ENCODE measurements at places on chromosomes 2 and 18. TPM values are rescaled to one million over a fixed set of nuclear protein-coding genes. Genes with fewer than 3 reads are reported as not detected.
A peak's percentile ranks its signal among the peaks of the same experiment; 100 is the strongest.

Gene UGT1A8
- not detected for total RNA-seq

DNA sequence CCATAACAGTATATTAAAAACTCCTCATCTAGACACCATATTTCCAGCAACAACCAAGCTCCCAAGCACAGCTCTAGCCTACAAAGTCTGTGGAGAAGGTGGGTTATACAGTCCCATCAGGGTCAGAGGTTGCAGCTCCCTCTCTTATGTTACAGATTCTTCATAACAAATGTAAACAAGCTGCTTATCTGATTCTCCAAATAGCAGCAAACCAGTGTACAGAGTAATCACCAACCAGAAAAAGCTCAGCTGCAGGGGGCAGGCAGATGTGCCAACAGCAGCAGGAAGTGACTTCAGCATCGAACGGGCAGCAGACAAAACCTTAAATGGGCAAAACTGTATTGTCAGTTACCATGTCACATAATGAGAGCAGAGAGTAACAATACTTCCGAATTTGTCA is 52.9 kb upstream of the NABP1 start:
- DNase-seq: peak; percentile 48

GRCh38 chr2:111005821-111006220 is 114.9 kb upstream of the BCL2L11 start:
- no peak for DNase-seq

DNA sequence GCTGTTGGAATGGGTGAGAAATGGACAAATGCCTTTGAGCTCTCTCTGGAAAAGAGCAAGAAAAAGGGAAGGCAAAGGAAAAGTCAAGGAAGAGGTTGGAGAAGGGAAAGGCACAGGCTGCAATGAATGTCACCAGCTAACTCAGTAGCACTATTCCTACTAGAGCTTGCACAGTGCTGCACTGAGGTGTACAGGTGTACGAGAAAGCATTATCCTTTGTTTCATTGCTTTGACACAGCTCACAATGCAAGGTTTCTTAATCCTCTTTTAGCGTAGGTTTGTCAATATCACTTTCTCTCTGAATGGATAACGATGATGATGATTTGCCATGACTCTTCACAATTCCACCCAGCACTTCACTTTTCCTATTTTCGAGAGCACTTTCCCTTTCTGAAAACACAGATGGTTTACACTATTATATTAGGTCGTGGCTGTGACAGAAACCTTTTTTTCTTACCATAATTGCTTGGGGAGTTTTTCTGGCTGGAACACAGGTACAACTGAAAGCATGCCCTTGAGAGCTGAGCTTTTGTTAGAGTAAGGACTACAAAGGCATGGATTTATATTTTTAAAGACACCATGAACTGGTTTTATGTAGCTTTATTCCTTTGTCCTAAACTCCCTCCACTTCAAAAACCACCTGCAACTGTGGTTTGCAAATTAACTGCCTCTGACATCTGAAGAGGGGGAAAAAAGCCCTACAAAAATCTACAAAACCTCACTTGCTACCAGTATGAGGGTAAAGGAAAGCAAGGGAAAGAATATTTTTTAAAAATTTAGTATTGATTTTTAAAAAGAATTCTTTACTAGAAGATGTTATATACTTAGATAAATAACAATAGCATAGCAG is 265.5 kb downstream of the TGIF1 start:
- DNase-seq: no peak

Gene UGGT1
- 113 TPM for total RNA-seq

- DNase-seq: no peak
Measured at GRCh38 chr18:23743733-23744333, 54.6 kb downstream of the LAMA3 start.

Gene GKN2
- total RNA-seq: not detected

DNA sequence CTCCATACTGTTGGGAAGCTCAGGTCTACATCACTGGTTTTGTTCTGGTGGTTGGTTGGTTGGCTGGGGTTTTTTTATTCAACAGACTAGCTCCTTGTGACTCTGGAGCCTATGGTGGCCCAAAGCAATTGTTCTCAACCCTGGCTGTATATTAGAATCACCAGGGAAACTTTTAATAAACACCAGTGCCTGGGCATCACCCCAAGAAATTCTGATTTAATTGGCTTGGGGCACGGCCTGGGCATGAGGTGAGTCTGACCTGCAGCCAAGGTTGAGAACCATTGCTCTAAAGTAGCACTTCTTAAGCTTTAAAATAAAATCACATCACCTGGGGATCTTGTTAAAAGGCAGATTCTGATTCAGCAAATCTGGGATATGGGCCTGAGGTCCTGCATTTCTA is 184.1 kb downstream of the C1D start:
- DNase-seq: no peak

Gene ACTG2
- not detected for total RNA-seq

DNA sequence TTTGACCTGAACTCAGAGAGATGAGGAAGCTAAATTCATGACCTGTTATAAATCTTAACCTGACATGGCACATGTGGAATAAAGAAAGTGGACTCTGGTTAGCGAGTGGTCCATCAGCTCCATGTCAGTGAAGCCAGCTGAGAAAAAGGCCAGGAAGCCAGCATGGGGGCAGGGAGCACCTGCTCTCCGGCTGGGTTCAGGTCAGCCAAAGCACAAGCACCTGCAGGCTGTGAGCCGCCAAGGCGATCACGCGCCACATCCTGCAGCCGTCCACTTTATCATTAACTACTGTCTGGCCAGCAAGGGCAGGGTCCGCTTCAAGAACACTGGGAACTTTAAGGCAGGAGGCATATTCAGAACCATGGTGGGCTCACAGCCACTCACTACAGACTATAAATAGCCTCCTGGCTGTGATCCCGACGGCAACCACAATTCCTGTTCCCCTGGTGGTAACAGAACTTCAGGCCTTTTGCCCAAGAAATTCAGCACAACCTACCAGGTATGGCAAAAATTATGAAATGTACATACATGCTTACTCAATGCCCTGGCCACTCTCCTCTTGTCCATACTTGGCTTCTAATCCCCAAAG is 35.5 kb downstream of the ACVR1 start:
- no peak for DNase-seq

DNA sequence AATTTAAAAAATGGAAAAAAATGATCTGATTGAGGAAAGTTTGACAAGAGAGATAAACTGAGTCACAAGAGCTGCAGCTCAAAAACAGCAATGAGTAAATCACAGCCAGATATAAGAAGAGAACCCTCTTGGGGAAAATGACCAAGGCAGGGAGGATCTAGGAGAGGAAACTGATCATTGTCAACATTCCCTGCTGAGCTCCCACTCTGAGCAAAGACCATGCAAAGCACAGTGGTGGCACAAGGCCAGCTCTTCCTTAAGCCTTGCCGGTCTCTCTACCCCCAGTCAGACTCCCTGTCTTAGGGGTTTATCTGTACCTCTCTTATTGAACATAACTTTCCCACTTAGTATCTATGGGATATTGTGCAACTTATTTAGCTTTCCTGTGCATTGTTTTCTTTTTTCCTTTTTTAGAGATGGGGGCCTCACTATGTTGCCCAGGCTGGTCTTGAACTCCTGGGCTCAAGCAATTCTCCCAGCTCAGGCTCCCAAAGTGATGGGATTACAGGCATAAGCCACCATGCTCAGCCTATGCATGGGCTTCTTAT is 54.0 kb upstream of the PPP1CB start:
- DNase-seq: no peak

Gene UPP2
- total RNA-seq: not detected

- no peak for DNase-seq
Measured at GRCh38 chr2:75047189-75047991, 88.9 kb downstream of the POLE4 start.

- no peak for DNase-seq
Measured at GRCh38 chr2:26470601-26471260, 7.2 kb downstream of the OTOF start.

GRCh38 chr2:159863526-159864160 is 65.6 kb upstream of the CD302 start:
- no peak for DNase-seq

GRCh38 chr2:121502246-121502645 is 28.4 kb upstream of the RNU4ATAC start:
- DNase-seq: no peak

GRCh38 chr18:28075501-28075900 is 101.4 kb downstream of the CDH2 start:
- no peak for DNase-seq

Gene ANKRD30B
- total RNA-seq: not detected

Gene SFXN5
- 11.1 TPM for total RNA-seq

Gene MAPRE2
- 67.6 TPM for total RNA-seq

Gene DTNA
- total RNA-seq: 5.7 TPM

DNA sequence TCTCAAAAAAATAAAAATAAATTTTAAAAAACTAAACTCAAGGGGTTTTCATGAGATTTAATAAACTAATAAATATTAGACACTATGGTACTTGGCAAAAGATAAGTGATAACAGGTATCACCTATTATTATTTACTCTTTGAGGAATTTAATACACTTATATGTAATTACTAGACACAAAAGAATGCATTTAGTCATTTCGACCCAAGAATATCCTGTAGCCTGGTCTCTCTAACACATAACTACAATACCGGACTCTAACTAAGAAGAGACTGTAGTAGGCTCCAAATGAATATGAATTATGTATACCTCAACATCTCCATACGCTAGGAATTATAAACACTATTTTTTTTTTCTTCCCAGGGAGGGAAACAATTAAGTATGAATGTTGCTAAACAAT is 850.7 kb downstream of the CPS1 start:
- DNase-seq: no peak

Gene ANKRD44
- 13.7 TPM for total RNA-seq

Gene ERICH2
- not detected for total RNA-seq

DNA sequence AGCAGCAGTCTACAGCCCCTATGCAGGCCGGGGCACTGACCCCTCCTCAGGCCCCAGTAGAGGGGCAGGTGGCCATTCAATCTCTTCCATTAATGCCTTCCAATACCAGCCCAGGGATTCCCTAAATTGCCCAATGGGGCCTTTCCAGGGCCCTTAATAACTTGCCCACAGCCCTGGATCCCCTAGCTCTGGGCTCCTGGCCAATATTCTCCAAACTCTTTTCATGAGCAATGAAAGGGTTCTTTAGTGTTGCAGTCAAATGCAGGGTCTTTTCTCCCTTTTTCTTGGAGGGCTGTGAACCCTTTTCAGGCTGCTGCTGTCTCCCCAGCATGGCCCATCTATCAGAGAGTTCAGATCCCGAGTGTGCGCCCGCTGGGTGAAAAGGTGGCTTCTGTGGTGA is 41.3 kb upstream of the SLC1A4 start:
- no peak for DNase-seq

Gene PROM2
- total RNA-seq: 0.07 TPM

GRCh38 chr2:1593371-1594122 is 150.8 kb downstream of the PXDN start:
- DNase-seq: no peak

Gene TXNL4A
- total RNA-seq: 71.2 TPM

- DNase-seq: no peak
Measured at GRCh38 chr2:188450732-188451483, 159.2 kb downstream of the GULP1 start.

Gene ALPG
- total RNA-seq: not detected

- no peak for DNase-seq
Measured at GRCh38 chr18:28707006-28707405, 530.1 kb upstream of the CDH2 start.

Gene C2orf80
- not detected for total RNA-seq

DNA sequence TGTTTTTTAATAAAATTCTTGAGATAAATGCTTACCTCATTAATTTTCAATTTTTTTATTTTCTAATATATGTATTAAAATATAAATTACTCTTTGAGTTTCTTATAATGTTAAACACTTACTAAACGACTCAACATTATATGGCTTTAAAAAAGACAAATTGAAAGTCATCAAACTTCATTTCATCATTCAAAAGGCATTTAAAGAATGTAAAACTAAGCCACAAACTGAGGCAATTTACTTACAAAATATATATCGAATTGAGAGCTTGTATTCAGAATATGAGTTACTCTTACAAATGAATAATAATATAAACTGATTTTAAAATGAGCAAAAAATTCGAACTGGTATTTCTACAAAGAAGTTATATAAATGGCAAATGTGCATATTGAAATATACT is 1262.2 kb upstream of the PIK3C3 start:
- DNase-seq: no peak

DNA sequence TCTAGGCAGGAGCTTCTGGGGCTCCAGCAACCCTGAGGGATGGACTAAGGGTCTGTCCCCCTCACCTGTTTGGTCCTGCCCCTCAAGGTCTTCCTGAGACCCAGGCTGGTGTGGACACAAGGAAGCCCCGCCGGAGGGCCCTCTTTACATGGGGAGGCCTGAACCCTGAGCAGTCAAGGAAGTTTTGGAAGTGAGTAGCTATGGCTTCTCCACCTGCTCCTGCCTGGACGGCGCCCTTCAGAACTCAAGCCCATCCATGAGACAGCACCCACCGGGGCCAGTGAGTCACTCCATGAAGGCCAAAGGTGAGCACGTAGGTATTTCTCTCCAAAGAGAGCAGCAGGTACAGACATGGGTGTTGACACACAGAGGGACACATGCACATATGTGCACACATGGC is 98.2 kb upstream of the CTDP1 start:
- DNase-seq: no peak

DNA sequence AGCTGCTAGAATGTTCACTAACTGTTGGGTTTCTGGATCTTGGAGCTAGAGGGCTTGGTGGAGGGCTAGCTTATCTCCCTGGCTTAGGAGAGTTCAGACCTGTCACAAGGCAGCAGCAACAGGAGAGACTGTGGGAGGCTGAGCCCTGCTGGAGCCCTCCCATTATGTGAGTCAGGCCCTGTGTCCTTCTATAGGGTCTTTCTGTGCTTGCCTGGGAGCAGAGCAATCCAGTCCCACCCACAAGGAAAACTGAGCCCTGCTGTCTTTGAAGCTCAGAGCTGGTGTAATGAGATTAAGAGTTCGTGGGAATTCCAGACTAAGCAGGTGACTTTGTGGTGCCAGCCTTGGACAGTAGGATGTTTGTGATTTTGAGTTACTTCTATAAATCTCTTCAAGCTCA is 249.0 kb downstream of the TTC32 start:
- DNase-seq: no peak

GRCh38 chr2:145220496-145220895 is 700.6 kb upstream of the ZEB2 start:
- DNase-seq: no peak

Gene TBR1
- 0.04 TPM for total RNA-seq

DNA sequence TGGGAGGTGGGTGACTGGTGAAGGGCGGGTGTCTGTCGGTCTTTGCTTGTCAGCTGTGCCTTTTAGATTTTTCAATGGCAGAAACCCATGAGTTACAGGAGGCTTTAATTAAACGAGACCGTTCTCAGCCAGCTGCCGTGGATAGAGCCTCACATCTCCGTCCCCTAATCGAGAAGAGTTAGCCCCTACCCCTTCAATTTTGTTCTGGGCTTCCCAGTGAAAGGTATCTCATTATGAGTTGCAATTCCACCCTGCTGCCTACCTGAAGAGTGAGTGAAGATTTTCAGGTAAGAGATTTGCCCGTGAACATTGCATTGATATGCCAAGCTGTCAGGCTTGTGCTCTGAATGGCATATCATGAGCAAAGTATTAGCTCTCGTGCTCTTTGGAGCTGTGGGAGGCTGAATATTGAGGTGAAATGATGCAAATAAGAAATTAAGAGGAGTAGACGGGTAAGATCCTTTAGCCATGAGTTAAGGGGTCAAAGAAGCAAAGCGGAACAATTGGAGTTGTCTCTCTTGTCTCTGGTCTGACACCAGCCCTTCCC is 118.7 kb upstream of the MSTN start:
- no peak for DNase-seq

GRCh38 chr2:214542866-214543265 is 132.0 kb downstream of the VWC2L start:
- no peak for DNase-seq

- no peak for DNase-seq
Measured at GRCh38 chr2:206824087-206824618, 58.7 kb downstream of the FASTKD2 start.

All from pulmonary artery endothelial cell (primary cell).